ENCODE measurements at places on chromosomes 6 and 20. TPM values are rescaled to one million over a fixed set of nuclear protein-coding genes. Genes with fewer than 3 reads are reported as not detected.

MTHFD1L gene
- total RNA-seq = 42.0 TPM

LHFPL5 gene
- total RNA-seq = not detected

CGA gene
- not detected for total RNA-seq

CEP85L gene
- 9.7 TPM for total RNA-seq

DLK2 gene
- not detected for total RNA-seq

SLC22A3 gene
- total RNA-seq = not detected

TULP1 gene
- not detected for total RNA-seq

GJA1 gene
- total RNA-seq = 24.0 TPM

MAP7 gene
- 1.00 TPM for total RNA-seq

C20orf144 gene
- total RNA-seq = 0.33 TPM

TAF11 gene
- 22.5 TPM for total RNA-seq

CRISP3 gene
- not detected for total RNA-seq

CD40 gene
- total RNA-seq = 2.4 TPM

SH3BGRL2 gene
- 0.33 TPM for total RNA-seq

SLC17A1 gene
- not detected for total RNA-seq

RSPH4A gene
- total RNA-seq = 0.31 TPM

ENPP5 gene
- total RNA-seq = 0.34 TPM

COL21A1 gene
- not detected for total RNA-seq

OVOL2 gene
- total RNA-seq = not detected

FNDC11 gene
- total RNA-seq = not detected

MCHR2 gene
- total RNA-seq = not detected

HLA-DOA gene
- 0.46 TPM for total RNA-seq

SLC52A3 gene
- total RNA-seq = not detected

PBOV1 gene
- not detected for total RNA-seq

EBF4 gene
- not detected for total RNA-seq

SLC35F1 gene
- 2.1 TPM for total RNA-seq

GTSF1L gene
- not detected for total RNA-seq

TSHZ2 gene
- not detected for total RNA-seq

NRSN1 gene
- not detected for total RNA-seq

BCAS1 gene
- total RNA-seq = under 0.01 TPM

SLC22A16 gene
- total RNA-seq = not detected

KCNG1 gene
- 3.7 TPM for total RNA-seq

SAMD10 gene
- 1.00 TPM for total RNA-seq

TMEM14C gene
- total RNA-seq = 115 TPM

COL9A1 gene
- total RNA-seq = not detected

LTB gene
- not detected for total RNA-seq

ASIP gene
- total RNA-seq = not detected

CGAS gene
- total RNA-seq = 6.2 TPM

PKHD1 gene
- under 0.01 TPM for total RNA-seq

TRIM15 gene
- total RNA-seq = not detected

RREB1 gene
- total RNA-seq = 36.6 TPM

CDH26 gene
- 0.15 TPM for total RNA-seq

PRSS16 gene
- total RNA-seq = not detected

ZSCAN12 gene
- total RNA-seq = 8.3 TPM

TPD52L1 gene
- total RNA-seq = 3.8 TPM

SASH1 gene
- 48.2 TPM for total RNA-seq

ULBP2 gene
- total RNA-seq = 0.69 TPM

KHDC1 gene
- not detected for total RNA-seq

ZSWIM1 gene
- 13.8 TPM for total RNA-seq

PLA2G7 gene
- under 0.01 TPM for total RNA-seq

IRF4 gene
- total RNA-seq = 186 TPM

PTCRA gene
- total RNA-seq = 1.5 TPM

PAX1 gene
- total RNA-seq = not detected

WFDC2 gene
- total RNA-seq = not detected

C6orf15 gene
- total RNA-seq = not detected

All from melanocyte of skin (primary cell).